NCI-H2029 (cell line): ENCODE measurements at places on chromosomes 2 and 18.
A peak's percentile ranks its signal among the peaks of the same experiment; 100 is the strongest.

- DNase-seq, result peak; percentile 39
Observed at GRCh38 chr2:55618275-55619055, 1.0 kb upstream of the PPP4R3B start.

GRCh38 chr18:26470011-26470637 lies 78.2 kb downstream of the KCTD1 start:
- DNase-seq, result peak; percentile 74

DNA sequence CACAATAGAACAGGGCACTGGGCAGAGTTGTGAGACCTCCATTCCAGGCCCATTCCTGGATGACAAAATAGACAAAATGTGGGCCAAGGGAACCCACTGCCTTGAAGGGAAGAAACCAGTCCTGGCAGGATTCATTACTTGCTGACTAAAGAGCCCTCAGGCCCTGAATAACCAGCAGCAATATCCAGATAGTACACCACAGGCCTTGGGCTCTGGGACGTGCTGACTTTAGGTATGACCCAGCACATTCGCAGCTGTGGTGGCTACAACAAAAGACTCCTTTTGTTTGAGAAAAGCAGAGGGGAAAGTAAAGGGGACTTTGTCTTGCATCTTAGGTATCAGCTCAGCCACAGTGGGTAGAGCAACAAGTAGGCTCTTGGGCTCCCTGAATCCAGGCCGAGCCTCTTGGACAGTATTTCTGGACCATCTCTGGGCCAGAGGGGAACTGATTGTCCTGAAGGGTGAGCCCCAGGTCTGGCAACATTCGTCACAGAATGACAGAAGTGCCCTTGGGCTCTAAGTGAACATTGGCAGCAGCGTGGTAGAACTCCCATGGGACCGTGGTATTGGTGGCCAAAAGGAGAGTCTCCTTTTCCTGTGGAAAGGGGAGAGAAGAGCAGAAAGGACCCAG lies 89.9 kb upstream of the CD226 start:
- DNase-seq, result no peak

- DNase-seq, result no peak
Observed at GRCh38 chr18:62720048-62720447, 4.7 kb downstream of the PHLPP1 start.

DNA sequence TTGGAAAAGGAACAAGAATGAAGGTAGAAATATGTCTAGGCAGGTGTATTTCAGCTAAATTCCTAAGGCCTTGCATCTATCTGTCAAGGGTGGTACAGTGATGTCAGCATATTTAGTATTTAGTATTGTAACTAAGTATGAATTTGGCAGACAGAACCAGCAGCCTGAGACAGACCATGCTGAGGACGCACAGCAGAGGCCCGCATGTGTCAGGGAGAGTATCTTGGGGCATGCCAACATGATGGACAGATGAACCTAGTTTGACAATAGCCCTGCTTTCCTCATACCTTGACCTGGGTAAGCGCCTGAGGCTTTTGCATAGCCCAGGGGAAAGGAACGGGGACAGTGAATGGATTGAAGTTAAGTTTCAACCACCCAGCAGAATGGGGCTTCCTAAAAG lies 33.8 kb upstream of the OSR1 start:
- DNase-seq, result no peak

DNA sequence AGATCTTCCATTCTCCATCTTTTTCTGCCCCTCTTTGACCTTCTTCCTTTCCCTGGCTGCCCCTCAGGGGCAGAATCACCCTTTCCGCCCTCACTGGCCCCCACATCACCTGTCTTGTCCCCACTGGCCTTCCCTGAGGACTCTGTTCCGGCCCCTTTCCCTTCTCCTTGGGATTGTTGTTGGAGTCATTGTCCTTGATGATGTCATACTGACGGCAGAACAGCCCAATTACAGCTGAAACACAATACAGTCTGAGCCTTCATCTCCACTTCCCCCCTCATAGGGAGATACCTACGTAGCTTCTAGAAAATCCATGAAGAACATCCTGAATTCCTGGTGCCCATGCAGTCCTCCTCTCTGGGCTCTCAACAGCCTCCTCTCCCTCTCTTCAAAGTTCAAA lies 2.4 kb downstream of the FNDC4 start:
- no peak for DNase-seq

- no peak for DNase-seq
Observed at GRCh38 chr2:239365782-239366435, 34.9 kb downstream of the HDAC4 start.

DNA sequence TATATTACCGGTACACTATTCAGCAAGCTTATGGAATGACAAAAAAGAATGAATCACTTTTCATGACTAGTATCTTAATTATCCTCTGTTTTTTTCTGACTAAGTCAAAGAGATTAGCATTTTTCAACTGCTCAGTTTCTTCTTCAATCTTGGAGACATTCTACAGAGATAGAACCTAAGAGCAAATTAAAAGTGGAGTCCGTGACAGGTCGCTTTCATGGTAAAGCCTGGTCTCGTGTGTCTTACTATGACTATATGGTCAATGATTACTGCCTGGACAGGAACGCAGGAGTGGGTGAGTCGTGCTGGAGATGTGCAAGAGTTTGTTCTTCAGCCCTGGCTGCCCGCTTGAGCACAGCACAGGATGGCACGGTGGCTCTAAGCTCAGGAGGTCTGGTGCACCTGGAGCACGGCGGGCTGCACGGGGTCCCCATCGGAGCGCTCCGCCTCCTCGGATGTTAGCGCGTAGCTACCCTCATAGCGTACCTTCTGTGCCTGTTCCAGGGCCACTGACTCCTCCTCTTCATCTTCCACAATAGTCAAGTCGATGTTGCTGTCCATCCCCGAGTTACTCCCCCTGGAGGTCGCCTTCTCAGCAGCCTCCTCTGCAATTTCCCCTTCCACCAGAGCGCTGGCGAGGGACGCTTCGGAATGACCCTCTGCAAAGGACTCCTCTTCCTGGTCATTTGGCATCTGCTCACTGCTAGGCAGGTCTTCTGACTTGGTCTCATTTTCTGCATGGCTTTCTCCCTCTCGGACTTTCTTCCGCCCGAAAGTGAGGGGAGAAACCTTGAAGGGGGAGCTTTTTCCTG lies 11.1 kb downstream of the CAVIN2 start:
- DNase-seq, result no peak
